ENCODE measurements at places on chromosomes 12 and 14.
A peak's percentile ranks its signal among the peaks of the same experiment; 100 is the strongest.

- no peak for DNase-seq
Measured at GRCh38 chr14:99207456-99207855, 64.5 kb downstream of the BCL11B start.

- no peak for DNase-seq
Measured at GRCh38 chr14:75972801-75973421, 8.9 kb downstream of the TGFB3 start.

DNA sequence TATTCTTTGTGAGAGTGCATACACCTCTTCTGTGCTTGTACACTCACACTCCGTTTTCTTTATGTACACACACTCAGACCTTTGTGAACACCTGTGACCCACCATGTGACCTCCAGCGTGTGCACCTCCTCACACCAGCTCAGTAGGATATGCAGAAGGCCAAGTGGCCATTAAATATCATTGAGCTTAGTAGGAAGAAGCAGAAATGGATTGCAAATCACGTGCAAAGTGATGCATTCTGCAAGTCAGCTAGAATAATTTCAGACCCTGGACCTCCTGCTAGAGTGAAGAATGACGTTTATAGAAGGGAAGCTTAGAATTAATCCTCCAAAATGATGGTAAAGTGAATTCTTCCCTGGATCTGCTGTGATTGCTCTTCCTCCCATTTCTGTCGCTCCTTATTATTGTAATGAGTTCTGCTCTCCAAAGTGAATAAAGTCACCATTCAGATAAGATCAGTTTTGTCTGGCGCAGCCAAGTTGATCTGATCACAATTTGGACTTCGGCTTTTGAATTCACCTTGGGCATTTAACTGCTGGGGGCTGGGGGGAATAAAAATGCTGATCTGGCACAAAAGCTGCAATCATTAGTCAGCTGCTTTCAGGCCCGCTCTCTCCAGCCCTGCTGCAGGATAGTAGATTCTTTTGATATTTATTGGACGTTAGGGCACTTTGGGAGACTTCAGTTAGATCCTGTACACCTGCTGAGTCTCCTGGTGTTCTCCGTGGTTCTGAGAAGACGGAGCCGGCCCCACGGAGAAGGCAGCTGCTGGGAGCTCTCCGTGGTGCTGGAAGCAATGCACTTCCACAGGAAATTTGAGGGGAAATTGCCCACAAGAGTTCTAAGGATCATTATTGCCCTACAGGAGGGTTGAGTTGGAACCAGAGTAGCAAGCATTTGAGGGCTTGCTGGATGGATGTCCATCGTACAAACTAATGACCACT lies 12.4 kb upstream of the NRXN3 start:
- no peak for DNase-seq

GRCh38 chr14:44963044-44963528 lies 1.1 kb downstream of the TOGARAM1 start:
- no peak for DNase-seq

DNA sequence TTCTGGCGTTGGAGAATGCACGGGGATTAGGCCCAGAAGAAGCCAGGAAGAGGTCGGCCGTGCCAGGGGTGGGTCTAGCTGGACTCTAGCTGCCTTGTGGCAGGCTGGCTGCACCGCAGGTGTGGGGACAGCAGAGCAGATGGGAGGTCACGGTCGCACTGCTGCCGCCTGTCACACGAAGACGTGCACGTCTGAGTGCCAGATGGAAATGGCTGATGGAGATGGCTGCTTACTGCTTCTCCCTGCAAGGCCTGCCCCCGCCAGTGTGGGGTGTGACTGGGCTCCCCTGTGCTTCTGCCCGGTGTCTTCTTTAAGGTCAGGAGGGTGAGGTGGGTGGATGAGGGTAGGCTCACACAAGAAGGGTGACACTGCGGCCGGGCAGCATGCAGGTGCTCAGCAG lies 79.0 kb downstream of the MOK start:
- no peak for DNase-seq

- no peak for DNase-seq
Measured at GRCh38 chr12:14537088-14537487, 30.6 kb downstream of the PLBD1 start.

GRCh38 chr14:99270458-99271220 lies 1.4 kb downstream of the BCL11B start:
- DNase-seq: no peak

DNA sequence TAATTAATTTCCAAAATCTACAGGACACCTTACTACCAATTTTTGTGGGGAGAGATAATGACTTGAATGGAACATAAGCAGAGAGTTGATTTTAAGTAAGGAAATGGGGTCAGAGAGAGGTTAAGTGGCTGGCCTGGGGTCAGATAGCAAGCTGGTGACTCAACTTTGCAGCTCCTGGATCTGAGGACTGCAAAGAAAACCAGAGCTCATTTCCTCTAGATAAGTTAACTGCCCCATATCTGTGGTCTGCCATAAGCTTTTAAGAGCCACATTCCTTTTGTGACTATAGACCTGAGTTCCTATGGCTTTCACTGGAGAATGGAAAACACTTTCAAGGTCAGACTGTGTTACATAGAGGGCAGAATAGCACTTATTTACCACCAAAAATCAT lies 201.2 kb upstream of the PRICKLE1 start:
- no peak for DNase-seq

DNA sequence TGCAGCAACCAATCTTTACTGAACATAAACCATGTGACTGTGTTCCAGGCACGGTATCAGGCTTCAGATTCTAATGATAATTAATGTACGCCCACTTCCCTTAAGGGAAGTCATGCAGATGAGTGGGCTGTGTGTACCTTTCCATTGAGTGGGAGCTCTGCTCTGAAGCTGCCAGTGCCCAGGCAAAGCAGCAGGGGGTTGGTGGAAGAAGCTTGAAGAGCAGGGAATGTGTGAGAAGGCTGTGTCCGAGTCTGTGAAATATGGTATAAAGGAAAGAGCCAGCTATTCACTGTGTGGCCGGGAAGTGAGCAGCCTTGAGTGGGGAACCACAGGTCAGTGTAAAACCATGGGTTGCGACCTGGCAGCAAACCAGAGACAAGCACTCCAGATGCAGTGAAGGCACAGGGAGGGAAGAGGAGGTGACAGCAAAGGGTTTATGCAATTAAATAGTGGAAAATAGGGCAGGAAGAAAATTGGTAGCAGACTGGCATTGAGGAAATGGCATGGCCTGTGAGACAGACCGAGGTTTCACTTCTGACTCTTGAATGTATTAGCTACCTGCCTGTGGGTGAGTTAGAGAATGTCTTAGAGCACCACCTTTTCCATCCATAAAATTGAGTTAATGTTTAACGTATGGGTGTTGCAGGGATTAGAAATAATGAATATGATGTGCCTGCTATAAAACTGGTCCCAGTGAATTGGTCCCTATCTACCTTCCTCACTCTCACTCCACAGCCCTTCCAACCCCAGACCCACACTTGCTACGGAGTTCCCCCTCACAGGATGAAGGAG lies 116.4 kb downstream of the NTF3 start:
- DNase-seq: no peak

DNA sequence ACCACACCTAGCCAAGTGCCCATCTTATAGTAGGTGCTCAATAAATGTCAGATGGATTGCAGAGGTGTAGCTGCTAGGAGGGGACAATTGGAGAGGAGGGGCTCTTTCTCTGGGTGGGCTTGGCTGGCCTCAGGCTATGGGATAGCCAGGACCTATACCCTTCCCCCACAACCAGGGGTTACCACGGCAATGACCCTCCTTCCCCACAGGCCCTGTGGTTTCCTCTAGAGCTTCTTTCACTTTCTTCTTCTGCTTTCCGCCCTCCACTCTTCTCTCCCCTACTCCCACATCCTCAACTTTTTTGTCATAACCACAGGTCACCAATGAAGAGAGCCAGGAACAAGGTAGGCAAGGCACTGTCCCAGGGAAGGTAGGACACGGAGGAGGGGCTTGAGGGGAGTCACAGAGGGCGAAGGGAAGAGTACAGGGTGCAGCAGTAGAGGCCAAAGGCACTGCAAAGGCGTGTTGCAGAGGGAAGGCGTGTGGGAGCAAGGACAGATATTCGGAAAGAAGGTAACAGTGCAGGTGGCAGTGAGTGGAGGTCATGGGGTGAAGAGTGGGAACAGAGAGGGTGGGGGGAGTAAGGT lies 1.9 kb upstream of the ITGB7 start:
- DNase-seq: peak; percentile 49

- no peak for DNase-seq
Measured at GRCh38 chr14:105026033-105026785, 5.3 kb upstream of the CDCA4 start.

DNA sequence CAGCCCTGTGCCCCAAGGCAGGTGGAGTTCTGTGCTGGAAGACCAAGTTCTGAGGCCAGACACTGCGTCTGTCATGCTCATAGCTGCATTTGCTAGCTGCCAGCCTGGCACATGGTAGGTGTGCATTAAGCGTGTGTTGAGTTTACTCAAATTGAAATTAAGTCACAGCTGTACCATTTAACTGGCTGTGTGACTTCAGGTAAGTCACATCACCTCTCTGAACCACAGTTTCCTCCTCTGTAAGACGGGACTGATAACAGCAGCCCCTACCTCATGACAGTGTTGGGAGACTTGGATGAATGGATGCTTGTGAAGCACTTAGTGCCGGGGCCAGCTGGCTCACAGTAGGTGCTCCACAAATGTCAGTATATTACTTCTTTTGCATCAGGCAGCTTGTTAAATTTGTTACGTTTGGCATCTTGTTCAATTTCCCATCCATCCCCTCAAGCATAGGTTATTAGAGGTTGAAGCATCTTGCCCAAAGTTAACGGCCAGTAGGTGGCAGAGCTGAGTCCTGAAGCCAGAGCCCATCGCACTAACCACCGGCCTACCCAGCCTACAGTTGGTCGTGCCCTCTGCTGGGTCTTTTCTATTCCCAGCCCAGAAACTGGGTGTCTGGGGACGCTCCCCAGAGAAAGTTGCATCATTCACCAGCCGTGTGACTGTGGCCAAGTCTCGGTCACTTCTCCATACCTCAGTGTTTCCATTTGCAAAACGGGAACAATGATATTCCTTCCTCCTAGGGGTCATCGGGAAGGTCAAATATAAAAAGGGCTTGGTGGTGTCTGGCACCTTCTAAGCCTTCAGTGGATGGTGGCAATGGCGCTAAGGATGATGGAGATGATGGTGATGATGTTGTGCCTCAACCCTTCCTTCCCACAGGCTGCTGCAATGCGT lies 4.5 kb downstream of the DAO start:
- peak; percentile 36 for DNase-seq

GRCh38 chr12:95998611-95999286 lies 2.6 kb upstream of the HAL start:
- DNase-seq: peak; percentile 17

GRCh38 chr14:34336501-34336900 lies 125.5 kb downstream of the SPTSSA start:
- no peak for DNase-seq

GRCh38 chr12:53738406-53739213 lies 11.4 kb upstream of the CALCOCO1 start:
- DNase-seq: no peak

DNA sequence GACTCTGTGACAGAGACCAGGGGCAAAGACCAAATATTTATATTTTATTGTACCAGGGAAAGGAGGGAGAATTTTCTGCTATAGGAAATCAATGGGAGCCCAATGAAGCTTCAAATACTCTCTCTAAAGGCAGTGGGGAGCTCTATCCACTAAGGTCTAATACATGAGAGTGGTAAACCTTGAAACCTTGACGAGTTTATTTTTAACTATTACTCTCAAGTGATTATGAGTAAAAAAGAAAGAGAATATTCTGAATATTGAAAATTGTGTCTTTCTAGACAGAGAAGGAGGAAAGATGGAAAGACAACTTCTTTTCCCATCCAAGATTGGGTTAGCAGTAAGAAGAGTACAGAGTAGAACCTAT lies 1722.1 kb upstream of the SEL1L start:
- no peak for DNase-seq

DNA sequence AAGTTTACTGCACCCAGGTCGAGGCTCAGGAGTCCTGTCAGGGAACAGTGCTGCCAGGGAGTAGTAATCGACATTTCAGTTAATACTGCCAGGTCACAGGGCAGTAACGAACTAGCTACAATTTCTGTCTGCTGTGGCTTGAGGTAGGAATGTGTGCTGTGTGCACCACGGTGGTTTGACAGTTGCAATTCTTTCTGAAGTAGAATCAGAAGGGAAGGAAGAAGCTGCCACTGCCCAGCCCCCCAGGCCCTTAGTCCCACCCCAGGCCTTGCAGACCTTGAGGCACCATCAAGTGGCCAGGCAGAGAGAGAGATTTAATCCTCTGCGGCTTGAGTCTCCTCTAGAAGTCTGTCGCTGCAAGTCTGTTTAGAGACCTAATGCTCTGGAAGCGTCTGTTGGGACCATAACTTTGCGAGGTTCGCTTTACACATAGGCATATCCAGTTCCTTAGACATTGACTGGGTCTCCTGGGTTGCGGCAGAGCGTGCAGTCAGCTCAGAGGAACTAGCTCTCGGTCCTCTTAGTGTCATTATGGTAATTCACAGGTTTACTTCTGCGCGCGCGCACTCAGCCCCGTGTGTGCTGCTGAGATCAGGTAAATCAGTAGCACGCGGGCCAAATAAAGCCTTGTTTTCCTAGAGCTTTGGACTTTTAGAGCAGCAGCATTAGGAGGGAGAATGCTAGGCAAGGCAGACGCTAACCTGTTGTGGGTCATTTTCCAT lies 9.8 kb downstream of the NKX2-1 start:
- DNase-seq: no peak

GRCh38 chr12:203462-204260 lies 10.3 kb downstream of the SLC6A12 start:
- no peak for DNase-seq

- no peak for DNase-seq
Measured at GRCh38 chr12:5656836-5657235, 224.9 kb downstream of the NTF3 start.

DNA sequence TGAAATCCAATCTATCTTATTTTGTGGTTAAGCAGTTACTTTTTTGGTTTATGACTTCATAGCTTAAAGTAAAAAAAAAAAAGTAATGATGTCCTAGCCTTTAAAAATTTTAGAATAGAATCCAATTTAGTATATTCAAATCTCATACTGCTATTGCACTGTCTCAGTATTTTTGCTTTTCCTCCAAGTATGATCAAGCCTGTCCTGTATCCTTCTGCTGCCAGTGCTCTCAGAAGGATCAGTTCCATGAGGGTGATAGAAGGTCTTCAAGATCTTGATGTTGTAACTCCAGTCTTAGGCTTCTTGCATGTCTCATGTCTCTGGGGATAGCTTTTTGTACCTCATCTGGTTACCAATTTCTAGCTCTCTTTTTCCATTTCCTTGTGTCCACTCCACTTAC lies 324.2 kb upstream of the FAR2 start:
- no peak for DNase-seq

GRCh38 chr12:131939007-131939406 lies 9.9 kb downstream of the PUS1 start:
- no peak for DNase-seq

GRCh38 chr14:75821831-75822521 lies 159.8 kb downstream of the TGFB3 start:
- no peak for DNase-seq

DNA sequence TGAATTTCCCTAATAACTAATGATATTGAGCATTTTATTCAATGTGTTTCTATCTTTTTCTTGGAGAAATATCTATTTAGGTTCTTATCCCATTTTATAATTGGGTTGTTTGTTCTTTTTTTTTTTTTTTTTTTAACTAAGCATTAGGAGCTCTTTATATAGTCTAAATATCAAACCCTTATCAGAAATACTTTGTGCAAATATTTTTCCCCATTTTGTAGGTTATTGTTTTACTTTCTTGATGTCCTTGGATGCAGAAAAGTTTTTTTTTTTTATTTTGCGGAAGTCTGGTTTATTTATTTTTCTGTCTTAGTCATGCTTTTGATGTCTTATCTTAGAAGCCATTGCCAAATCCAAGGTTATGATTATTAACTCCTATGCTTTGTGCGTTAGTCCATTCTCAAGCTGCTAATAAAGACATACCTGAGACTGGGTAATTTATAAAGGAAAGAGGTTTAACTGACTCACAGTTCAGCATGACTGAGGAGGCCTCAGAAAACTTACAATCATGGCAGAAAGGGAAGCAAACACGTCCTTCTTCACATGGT lies 434.3 kb upstream of the TBX3 start:
- DNase-seq: no peak
